Pulmonary artery endothelial cell (primary cell): ENCODE measurements at places on chromosomes 7 and 10.

- DNase-seq, result no peak
These were observed 296.4 kb upstream of the MKLN1 start for GRCh38 chr7:131031099-131031868.

DNA sequence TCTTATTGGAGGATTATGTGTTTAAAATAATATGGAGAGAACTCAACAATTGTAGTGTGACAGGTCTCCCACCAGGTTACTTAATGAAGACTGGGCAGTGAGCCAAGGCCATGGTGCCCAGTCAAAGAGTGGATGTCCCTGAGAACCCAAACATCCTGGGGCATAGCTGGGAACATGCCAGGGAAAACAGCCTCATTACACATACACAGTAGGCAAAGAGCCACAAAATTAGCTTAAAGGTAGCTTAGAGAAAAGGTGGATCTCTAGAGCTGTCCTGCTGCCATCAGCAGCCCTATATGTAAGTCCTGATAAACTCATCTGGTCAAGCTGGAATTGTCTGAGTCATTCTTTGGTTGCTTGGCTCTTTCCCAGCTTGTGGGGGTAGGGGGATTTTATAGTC, 287.8 kb downstream of the PHF14 start:
- DNase-seq, result no peak

GRCh38 chr7:70622936-70623335, 509.0 kb upstream of the GALNT17 start:
- no peak for DNase-seq

GRCh38 chr10:14531974-14532373, 201.2 kb upstream of the FRMD4A start:
- DNase-seq, result no peak

GRCh38 chr7:81725812-81726127, 44.1 kb downstream of the HGF start:
- DNase-seq, result no peak

DNA sequence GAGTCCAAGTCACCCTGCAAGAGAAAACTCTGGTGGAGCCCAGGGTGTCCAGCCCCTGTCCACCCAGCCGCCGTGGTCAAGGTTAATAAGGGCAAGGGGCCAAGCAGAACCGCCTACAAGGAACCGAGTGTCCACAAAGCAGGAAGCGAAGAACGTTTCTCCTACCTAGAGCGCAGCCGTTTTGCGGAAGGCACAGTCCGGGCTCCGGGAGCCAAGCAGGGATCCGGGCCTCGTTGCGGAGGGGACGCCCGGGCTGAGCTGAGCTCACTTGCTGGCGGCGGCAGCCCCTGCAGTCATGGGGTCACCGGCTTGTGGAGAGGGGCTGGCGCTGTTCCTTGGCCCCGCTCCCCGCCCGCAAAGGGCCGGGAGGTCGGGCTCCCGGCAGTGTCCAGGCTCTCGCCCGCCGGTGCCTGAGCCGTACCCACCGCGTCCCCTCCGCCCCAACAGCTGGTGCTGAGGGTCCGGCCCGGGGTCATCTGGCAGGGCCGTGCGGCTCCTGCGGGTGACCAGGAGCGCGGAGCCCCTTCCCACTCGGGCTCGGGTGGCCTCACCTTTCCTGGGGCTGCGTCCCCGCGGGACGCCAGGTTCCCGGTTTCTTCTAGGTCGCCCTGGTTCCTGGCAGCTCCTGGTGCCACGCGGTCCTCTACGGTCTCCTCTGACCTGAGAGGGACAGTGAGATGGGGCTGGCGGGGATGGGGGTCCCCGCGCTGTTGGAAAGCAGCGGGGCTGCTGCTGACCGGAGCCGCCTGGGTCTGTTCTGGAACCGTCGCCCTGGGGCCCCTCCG, 14.0 kb upstream of the ZNF273 start:
- DNase-seq, result no peak

DNA sequence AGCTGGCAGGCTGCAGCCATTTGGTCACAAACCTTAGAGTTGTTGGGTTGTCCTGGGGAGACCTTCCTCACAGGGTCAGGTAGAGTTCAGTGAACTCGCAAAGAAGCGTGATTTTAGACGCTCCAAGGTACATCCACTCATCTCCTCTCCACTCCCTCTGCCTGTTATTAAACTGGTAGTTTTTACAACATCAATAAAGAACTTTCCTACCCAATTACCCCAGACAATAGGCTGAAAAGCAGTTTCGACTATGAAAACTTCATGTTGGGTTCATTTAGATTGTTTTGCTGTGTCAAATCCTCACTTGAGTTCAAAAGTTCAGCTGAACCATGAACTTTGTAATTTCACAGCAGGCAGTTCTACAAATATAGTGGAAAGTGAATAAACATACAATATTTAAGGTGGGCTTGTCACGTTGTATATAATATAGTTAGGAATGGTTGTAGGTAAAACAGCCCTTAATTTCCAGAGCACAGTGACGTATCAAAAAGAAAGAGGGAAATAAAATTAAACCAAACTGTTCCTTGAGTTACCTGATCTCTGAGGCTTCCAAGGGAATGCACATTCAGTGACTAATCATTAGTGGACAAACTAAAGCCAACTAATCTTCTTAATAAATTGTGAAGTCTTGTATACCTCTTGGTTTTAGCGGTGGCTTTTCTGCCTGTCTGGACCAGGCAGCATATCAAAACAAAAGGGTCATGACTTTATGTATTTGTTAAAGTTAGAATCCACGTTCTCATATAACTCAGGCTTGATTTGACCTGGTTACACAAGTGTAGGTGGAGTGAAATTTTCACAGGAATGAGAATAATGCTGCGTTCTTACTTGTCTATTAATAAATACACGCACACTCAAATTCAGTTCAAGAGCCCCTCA, 100.5 kb downstream of the CYP26A1 start:
- DNase-seq, result no peak

DNA sequence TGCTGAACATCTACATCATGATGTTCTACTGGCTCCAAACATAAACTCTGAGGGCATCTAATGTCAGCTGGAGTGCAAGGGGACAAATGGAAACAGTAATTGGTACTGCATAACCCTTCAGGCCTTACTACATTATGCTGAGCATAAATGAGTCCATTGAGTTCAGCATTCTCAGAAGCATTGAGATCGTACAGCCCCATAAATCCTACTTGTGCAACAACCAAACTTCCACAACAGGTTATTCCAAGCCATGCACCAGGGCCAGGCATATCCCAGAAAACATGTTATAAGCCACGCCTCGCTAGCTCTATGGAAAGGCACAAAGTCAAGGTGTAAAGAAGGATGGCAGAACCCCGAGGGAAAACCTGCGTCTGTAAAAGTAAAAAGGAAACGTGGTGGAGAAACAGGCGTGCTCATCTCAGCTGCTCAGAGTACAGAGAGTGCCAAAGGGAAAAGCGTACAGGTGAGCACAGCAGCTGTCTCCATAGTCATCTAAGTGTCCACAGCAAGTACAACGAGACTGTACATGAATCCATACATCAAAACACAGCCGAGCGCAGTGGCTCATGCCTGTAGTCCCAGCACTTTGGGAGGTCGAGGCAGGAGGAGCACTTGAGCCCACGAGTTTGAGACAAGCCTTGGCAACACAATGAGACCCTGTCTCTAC, 124.6 kb downstream of the PARD3 start:
- DNase-seq, result no peak

DNA sequence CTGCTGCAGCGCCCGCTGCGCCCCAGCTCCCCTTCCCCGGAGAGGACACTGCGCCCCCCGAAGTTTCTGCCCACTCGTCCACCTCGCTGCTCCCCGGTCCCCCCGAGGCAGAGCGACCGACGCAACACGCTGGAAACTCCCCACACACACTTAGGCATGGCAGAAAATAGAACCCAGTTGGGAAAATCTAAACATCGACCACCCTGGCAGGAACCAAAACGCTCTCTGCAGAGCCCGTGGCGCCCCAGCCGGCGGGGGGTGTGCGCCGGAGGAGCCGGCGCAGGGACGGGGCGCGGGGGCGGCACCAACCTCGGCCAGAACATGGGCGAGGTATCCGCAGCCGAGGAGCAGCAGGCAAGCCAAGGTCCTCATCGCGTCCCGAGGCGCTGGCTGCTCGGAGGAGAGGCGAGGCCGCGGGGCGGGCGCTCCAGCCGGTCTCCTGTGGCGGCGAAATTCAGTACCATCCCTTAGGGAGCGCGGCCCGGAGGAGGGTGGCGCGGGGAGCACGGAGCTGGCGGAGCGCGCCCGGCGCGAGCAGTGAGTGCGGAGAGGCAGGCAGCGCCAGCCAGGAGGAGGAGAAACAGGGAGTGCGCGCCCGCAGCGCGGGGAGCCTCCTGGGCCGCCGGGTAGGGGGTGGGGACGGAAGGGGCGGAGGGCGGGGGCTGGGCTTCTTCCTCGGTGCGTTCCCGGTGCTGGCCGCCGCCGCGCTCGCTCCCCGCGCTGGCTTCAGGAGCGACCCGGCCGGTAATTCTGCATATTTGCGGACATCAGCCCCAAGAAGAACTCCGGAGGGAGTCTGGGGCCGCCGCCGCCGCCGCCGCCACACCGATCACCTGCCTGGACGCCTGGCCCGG, 789 bp downstream of the PDGFA start:
- peak; percentile 46 for DNase-seq

DNA sequence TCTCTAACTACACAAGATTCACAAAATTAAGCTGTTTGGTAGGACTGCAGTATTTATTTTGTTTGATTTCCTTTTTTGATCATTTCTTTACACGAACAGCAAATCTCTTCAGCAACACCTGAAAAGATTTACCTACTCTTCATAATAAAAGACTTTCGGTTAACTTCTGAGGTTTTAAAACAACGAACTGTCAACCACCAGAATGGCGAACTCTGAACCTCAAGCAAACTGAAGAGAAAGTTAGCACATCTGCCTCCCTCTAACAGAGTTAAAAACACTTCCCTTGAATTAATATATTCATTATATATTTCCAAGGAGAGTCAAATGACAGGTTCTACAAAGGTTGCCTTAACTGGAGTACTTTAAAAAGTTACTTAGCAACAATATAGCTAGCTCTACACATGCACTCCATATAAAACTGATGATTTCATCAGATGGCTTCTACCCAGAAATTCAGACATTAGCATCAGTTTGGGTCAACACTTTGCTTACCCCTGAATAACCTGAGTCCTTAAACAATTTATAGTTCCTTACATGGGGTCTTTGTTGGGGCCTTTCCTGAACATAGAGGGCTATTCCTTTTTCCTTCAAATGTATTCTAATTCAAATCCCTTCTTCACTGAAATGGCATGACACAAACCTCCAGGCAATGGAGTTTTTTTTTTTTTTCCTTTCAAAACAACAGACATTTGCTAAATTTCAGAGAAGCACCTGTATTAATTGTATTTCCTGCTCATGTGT, 118.3 kb downstream of the SEM1 start:
- DNase-seq, result no peak

DNA sequence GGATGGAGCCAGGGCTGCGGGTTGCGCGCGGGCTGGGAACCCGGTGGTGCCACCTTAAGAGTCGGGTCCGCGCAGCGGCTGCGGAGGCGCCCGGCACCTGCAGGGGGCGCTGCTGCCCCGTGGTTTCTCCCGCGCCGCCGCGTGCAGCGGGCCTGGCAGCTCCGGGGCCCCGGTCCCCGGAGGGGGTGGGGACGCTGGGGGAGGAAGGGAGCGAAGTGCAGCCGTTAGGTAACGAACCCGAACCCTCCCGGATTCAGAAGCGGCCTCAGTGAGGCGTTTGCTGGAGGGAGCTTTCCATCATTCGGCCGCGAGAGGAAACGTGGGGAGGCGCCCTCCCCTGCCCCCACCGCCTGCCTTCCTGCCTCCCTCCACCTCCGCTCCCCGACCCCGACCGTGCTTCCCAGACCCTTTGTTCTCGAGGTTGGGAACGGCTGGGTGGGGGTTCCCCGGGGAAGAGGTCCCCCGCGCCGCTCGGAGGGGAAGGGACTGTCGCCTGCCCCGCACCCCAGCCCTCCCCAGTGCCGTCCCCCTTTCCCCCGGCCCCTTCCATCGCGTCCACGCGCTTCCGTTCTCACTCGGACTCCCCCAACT, 29.6 kb downstream of the SKIDA1 start:
- DNase-seq, result peak; percentile 58

DNA sequence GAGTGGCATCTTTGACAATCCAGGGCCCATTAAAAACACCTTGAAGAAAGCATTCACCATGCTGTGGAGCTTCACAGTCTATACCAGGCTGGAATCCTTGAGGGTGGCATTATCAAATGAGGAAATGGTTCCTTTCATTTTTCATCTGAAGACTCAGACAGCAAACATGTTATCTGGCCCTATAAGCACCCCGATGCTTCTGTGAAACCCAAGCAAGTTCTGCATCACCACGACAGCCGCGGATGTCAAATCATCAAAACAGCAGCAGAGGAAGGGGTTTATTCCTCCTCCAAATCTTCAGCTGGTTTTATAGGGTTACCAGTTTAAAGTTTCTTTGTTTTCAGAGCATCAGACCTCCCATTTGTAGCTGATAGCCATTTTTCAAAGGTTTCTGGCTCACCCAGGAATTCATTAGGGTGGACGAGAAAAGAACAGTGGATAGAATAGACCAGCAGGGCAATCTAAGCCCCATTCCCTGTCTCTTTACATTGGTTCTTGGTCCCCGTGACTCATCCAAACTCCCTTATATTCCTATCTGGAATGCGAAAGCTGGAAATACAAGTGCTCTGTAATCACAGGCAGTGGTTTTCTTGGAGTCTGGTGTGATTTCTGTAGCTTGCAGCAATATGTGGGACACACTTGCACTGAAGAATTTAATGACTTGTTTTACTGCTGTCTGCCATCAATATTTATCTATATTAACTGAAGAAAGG, 217.9 kb downstream of the SKAP2 start:
- DNase-seq, result no peak

- no peak for DNase-seq
These were observed 613 bp downstream of the USP6NL start for GRCh38 chr10:11610826-11611247.

DNA sequence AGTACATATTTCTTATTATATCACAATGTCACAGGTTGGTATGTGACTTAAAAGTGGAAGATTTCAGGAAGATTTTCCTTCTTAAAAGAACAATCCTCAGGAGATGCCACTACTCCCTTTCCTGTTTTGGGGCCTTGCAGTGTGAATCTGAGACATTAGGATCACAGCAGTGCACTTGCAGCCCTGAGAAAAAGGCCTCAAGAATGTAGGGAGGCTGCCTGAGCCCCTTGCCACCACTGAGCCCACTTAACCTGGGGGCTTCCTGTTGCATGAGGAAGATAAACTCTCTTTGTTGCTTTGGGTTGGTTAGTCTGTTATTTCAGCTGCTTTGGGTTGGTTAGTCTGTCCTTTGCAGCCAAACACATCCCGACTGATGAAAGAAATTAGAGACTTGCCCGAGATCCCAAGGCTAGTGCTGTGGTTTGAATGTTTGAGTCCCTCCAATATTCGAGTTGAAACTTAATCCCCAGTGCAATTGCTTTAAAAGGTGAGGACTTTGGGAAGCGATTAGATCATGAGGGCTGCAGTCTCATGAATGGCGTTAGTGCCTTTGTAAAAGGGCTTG, 151.3 kb upstream of the SP4 start:
- no peak for DNase-seq

DNA sequence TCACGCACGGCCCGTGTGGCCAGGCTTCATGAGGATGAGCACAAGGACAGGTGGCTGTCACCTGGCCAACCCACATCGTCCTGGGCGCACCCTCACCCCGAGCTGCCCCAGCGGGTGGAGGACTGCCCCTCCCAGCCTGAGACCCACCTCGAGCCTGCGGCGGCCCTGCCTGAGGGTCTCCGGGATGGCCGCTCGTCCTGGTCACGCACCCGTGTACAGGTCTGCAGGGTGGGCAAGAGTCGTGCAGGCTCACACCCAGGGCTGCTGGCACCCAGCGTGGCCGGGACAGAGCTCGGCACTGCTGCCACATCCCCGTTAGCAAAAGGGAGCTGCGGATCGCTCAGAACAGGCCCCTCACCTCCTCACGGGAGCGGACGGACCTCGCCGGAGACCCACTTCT, 14.4 kb upstream of the UTF1 start:
- DNase-seq, result no peak
